ENCODE measurements at places on chromosomes 3 and 15. TPM values are rescaled to one million over a fixed set of nuclear protein-coding genes. Genes with fewer than 3 reads are reported as not detected.

Gene SHC4
- 0.29 TPM for total RNA-seq

DNA sequence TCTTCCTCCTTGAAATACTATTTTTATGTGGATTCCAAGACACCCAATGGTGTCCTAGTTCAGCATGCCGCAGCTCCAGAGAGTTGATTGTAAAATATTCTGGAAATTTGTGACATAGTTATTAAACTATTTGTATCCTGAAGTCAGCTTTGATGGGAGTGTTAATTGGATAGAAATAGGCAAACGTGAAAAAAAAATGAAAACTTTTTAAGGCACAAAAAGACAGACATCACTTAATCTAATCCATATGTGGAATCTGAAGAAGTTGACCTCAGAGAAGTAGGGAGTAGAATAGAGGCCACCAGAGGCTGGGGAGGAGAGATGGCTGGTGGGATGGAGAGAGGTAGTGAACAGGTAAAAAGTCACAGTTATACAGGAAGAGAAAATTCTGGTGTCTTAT lies 704.2 kb downstream of the ROBO1 start:
- no peaks in the 10 kb centered on the region for H3K4me1 ChIP-seq
- H3K36me3 ChIP-seq = no peaks in the 10 kb centered on the region

DNA sequence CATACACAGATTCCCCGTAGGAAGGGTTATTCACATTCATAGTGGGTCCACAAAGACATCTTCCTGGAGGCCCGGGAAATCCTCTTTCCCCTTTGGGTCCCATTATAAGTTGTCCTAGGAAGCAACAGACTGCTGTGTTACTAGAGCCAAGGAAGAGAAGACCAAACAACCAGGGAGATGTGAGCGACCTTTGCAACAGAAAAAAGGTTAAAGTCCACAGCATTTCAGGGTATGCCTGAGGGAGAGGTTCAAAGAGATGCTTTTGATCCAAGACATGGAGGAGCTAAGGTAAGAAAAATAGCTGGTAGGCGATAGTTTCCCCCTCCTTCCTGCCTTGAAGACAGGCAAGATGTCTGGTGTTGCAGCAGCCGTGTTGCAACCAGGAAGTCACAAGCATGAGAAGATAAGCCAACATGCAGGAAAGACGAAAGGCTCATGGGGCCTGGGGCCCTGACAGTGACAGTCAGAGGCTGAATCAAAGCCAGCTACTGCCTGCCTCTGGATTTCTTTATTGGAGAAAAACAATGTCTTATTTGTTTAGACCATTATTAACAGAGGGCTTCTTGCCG lies 30.9 kb downstream of the EAF1 start:
- H3K4me3 ChIP-seq = no peak overlapping the region
- no peak for DNase-seq
- H3K27me3 ChIP-seq = no peaks in the 10 kb centered on the region
- H3K4me1 ChIP-seq = peaks cover 16% of the 10 kb centered on the region
- no peak overlapping the region for H3K27ac ChIP-seq

- no peaks in the 10 kb centered on the region for H3K36me3 ChIP-seq
- no peak overlapping the region for H3K4me3 ChIP-seq
- DNase-seq = no peak
- no peaks in the 10 kb centered on the region for H3K27me3 ChIP-seq
- H3K4me1 ChIP-seq = peaks cover 3% of the 10 kb centered on the region
- no peak overlapping the region for H3K27ac ChIP-seq
These were observed 395.5 kb downstream of the SHQ1 start for GRCh38 chr3:72452745-72453144.
